ENCODE measurements at places on chromosomes 12 and 14. TPM values are rescaled to one million over a fixed set of nuclear protein-coding genes. Genes with fewer than 3 reads are reported as not detected.

The KCNA1 gene
- not detected for total RNA-seq

The GNPTAB gene
- 57.3 TPM for total RNA-seq

The RIMBP2 gene
- total RNA-seq, result not detected

The NTF3 gene
- total RNA-seq, result not detected

The SLCO1B1 gene
- not detected for total RNA-seq

The MARK3 gene
- total RNA-seq, result 76.0 TPM

The STYK1 gene
- 0.34 TPM for total RNA-seq

The TCP11L2 gene
- 39.7 TPM for total RNA-seq

The KRT74 gene
- total RNA-seq, result not detected

The TMEM132C gene
- not detected for total RNA-seq

The TBC1D30 gene
- 0.25 TPM for total RNA-seq

The SLC25A21 gene
- not detected for total RNA-seq

The TAS2R9 gene
- total RNA-seq, result not detected

The PAX9 gene
- total RNA-seq, result not detected

The CEBPE gene
- total RNA-seq, result 1.0 TPM

The TSPAN19 gene
- total RNA-seq, result not detected

The HOXC10 gene
- total RNA-seq, result not detected

The TPPP2 gene
- not detected for total RNA-seq

The IRAK3 gene
- 0.34 TPM for total RNA-seq

The RNF212B gene
- total RNA-seq, result not detected

The XPOT gene
- 98.7 TPM for total RNA-seq

The MAP3K9 gene
- total RNA-seq, result 8.7 TPM
